ENCODE measurements at places on chromosomes 5 and 9. TPM values are rescaled to one million over a fixed set of nuclear protein-coding genes. Genes with fewer than 3 reads are reported as not detected.
A peak's percentile ranks its signal among the peaks of the same experiment; 100 is the strongest.

DNA sequence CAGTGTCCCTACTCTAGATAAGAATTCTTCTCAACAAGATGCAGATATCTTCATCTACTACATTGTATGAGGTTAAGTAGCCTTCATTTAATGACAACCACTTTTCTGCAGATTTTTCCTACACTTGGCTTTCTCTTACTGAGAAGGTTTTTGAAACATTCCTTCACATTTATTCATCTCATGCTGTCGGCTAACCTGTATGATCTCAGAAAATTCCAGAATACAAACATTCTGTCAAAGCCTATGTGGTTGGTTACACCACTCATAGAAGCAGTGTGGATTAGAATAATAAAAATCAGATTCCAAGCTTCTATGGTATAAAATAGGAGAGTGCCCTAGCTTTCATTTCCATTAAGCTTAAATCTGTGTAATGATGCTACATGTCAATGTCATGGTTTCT, 39.4 kb upstream of the ERCC6L2 start:
- no peak for ATAC-seq

DNA sequence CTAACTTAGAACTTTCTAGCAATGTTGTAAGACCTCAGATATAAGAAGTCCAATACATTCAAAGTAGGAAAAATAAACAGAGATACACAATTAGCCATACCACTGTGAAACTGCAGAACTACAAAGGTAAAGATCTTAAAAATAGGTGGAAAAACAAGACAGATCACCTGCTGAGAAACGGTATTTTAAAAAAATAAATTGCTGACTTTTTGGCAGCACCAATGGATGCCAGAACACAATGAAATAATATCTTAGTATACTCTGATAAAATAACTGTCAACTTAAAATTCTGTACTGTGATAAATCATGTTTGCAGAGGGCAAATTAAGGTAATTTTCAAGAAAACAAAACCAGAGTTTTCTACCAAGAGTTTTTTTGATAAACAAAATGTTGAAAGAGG, 138.9 kb downstream of the FBN2 start:
- no peak for ATAC-seq

- ATAC-seq: no peak
Observed at GRCh38 chr5:113302120-113302519, 132.7 kb downstream of the TSSK1B start.

SLC31A1 gene
- total RNA-seq: 22.2 TPM

GRCh38 chr5:154194345-154195329, 4.1 kb downstream of the GALNT10 start:
- no peak for ATAC-seq

IGIP gene
- total RNA-seq: 2.6 TPM

CHSY3 gene
- 0.28 TPM for total RNA-seq

IFNA13 gene
- not detected for total RNA-seq

DNA sequence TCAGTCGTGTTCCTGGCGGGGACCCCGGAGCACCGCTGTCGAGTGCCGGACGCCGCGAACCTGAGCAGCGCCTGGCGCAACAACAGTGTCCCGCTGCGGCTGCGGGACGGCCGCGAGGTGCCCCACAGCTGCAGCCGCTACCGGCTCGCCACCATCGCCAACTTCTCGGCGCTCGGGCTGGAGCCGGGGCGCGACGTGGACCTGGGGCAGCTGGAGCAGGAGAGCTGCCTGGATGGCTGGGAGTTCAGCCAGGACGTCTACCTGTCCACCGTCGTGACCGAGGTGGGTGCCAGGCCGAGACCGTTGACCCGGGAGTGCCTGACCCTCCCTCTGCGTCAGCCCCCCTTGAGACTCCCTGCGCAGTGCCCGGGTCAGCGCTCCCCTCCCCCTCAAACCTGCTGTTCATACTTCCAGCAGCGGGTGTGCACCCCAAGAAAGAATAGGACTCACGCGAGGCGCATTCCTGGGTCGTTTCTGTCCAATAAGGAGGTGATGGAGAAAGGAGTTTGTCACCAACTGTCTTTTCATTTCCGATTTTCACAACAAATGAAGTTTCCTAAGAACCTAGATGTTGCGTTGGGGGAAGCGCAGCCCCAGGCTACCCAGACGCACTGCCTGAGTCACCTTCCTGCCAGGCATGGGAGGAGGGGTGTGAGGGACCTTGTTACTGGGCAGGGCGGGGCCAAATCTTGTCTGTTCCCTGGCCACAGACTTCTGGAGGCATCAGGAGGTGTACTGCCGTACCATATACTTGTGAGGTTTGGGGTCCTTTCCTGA, 722 bp downstream of the SLC22A4 start:
- peak; percentile 61 for ATAC-seq

FBXO4 gene
- total RNA-seq: 12.5 TPM

- ATAC-seq: no peak
Observed at GRCh38 chr5:161002571-161003074, 150.6 kb upstream of the ATP10B start.

- ATAC-seq: no peak
Observed at GRCh38 chr5:181199881-181200638, 4.9 kb downstream of the TRIM7 start.

- no peak for ATAC-seq
Observed at GRCh38 chr9:21781656-21782055, 20.8 kb upstream of the MTAP start.

PCDHGB3 gene
- 0.76 TPM for total RNA-seq

MPDZ gene
- 2.2 TPM for total RNA-seq

MEIKIN gene
- total RNA-seq: not detected

DNA sequence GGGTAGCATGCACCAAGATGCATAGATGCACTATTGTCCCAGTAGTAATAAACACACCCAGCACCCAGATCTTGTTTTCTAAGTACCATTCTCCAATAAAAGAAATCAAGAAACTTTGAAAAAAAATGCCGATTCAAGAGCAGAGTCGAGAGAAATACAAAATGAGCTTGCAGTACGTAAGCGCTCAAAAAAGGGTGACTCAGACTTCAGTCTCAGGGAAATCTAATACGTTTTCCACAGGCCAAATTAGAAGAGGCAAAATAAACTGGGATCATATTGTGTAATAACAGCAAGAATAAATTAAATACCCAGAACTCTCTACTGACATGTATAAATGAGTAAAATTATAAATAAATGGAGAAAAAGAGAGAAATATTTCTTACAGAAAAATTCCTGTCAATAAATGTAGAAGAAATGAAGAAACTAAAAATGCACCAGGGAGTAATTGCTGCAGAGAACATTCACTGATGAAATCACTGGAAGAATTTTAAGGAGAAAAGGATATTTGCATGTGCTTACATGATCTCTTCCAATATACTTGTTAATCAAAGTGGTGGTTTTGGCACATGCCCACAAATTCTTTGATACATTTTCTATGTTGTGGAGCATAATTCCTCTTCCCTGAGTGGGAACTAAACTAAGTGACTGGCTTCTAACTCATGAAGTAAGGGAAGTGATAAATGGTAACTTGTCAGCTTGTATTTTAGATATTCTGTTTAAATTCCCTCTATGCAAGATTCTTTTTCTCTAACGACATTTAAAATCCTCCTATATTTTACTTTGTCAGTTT, 567.6 kb upstream of the ADAMTS16 start:
- no peak for ATAC-seq

GRCh38 chr5:158278216-158278925, 419.4 kb upstream of the CLINT1 start:
- no peak for ATAC-seq

GRCh38 chr5:164560216-164560615, 1054.8 kb downstream of the MAT2B start:
- ATAC-seq: no peak

DNA sequence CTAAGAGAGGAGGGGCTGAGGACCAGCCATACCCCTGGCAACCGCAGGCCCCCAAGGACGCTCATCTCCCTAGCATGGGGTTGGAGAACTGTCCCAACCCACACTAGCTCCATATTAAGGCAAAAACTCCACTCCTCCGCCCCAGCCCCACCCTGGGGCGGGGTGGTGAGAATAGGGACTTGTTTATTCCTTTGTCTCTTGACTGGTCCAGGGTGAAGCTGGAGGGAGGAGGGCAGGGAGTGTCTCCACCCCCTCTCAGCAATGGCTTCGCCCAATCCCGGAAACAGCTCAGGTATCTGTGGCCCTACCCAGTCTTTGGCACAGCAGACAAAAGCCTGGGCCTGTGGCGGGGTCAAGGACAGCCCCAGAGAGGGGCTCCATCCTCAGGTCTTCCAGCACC, 16.9 kb downstream of the PRRX2 start:
- ATAC-seq: peak; percentile 68

- ATAC-seq: no peak
Observed at GRCh38 chr5:143760131-143760505, 51.8 kb upstream of the HMHB1 start.

PFN3 gene
- not detected for total RNA-seq

- no peak for ATAC-seq
Observed at GRCh38 chr5:15384176-15384575, 115.8 kb upstream of the FBXL7 start.

CDC20B gene
- total RNA-seq: not detected

- no peak for ATAC-seq
Observed at GRCh38 chr9:122096620-122097415, 3.7 kb upstream of the TTLL11 start.

PCDHB15 gene
- total RNA-seq: 0.44 TPM

DNA sequence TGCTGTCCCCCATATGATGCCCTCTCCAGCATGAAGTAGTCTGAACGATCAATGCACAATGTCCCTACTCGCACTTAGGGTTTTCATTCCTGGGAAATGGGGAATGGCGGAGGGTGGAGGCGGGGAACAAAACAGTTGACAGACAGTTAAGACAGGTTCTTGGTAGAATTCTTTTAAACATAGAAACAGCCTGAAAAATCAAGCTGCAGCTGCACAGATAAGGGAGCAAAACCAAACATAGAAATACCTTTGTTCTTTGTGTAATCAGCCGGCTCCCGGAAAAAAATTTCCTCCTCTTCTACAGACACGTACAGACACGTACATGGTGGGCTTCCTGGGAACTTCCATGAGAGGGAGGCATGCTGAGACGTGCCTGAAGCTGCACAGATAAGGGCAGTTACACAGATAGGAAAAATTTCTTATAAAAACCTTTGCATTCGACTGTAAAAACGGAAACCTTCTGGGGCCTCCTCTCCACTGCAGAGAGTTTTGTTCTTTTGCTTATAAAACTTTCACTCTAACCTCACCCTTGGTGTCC, 662.4 kb upstream of the PTPRD start:
- no peak for ATAC-seq

GRCh38 chr5:37869216-37869615, 29.4 kb upstream of the GDNF start:
- no peak for ATAC-seq

IQGAP2 gene
- 4.2 TPM for total RNA-seq

ZNF300 gene
- 3.5 TPM for total RNA-seq

ADAMTS2 gene
- total RNA-seq: 3.5 TPM

GRCh38 chr5:148805326-148806290, 20.8 kb upstream of the ADRB2 start:
- no peak for ATAC-seq

TAF11L10 gene
- not detected for total RNA-seq

DNA sequence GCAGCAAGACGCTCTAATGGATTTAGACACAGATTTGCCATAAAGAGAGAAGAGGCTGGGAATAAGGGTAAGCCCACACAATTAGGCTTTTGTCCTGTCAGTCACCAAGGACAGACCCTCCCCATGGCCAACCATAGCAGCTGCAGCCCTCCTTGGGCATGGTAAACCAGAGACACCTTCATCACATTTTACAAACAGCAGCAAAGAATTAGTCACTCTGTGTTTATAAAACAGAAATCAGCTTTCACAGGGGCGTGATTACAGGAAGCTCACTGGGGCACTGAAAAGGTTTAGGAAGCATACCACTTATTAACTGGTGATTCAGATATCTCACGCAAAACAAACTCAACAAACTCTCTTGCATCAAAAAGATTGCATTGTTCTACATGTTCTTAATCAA, 37.3 kb upstream of the ZNF622 start:
- no peak for ATAC-seq

DNA sequence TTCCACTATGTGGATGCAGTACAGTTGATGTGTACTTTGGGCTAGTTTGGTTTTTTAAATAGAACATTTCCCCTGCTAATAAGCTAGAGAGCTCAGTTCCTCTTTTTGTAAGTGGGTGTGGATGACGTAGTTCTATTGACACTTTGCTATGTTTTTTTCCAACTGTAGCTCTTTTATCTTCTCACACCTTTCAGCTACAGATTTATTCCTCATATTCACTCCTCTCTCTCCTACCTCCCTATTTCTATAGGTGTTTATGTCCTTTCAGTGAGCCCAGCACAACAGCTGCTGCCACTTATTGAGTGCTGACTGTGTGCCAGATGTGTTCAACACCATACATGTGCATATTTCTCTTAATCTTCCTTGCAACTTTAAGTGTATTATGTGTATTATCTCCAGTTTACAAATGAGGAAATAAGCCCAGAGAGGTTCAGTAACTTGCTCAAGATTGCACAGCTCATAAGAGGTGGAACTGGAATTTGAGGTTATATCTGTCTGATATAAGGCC, 215.7 kb downstream of the SEMA6A start:
- no peak for ATAC-seq

Measured in esophagus mucosa (tissue), 1 donor.